Posterior vena cava (tissue), 2 donors: ENCODE measurements at places on chromosomes 5 and 9. TPM values are rescaled to one million over a fixed set of nuclear protein-coding genes. Genes with fewer than 3 reads are reported as not detected.

- no peak for DNase-seq
These were observed 318.4 kb upstream of the SEMA6A start for GRCh38 chr5:116892993-116893392.

The RAI14 gene
- total RNA-seq, result 160 TPM

The IFNE gene
- not detected for total RNA-seq

The CENPK gene
- total RNA-seq, result 1.6 TPM

DNA sequence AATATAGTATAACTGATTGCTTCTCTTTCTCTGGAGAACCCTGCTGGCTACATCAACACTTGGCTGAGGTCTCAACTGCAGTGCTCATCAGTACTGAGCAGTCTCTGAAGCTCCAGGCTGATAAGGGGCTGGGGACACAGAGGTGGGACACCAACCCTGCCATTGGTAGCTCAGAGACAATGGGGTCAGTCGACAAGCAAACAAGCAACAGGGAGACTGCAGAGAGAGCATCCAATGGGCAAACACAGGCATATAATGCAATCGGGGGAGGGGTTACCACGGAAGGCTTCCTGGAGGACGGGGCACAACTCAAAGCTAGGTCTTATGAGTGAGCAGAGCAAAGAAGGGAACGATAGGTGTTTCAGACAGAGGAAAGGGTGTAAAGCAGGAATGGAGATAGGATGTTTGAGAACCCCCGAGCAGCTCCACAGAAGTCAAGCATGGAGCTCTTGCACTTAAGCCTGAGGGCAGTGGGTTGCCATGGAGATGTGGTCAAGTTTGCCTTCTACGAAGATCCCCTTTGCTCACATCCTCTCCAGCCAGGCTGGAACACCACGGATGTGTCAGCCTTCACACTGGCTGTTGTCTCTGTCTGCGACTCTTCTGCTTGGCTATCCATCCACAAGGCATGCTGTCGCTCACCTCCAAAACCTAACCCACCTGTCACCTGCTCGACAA is 21.5 kb upstream of the AKNA start:
- DNase-seq, result no peak

GRCh38 chr9:98318834-98319478 is 63.5 kb upstream of the TBC1D2 start:
- DNase-seq, result no peak

The IPPK gene
- 6.6 TPM for total RNA-seq

The NUDT12 gene
- 10.1 TPM for total RNA-seq

GRCh38 chr9:114314256-114314867 is 8.5 kb upstream of the ORM1 start:
- peak; percentile 20 for DNase-seq

DNA sequence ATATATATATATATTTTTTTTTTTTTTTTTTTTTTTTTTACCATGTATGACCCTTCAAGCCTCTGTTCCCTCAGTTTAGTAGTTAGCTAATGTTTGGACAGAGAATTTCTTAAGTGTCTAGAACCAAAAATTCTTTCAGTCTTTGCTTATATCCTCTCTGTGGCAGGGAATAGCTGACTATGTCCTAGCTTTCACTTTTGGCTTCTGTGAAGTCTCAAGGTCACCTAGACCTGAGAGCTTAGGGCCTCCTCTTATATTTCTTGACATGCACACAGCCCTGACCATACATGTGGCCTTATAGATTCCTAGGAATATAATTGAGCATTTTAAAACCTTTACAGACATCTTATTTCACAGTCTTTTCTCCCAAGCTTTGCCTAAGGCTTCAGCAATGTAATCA is 930.8 kb upstream of the CDH9 start:
- DNase-seq, result no peak

The SHC3 gene
- total RNA-seq, result 6.4 TPM

The PCDHB7 gene
- total RNA-seq, result 2.6 TPM

DNA sequence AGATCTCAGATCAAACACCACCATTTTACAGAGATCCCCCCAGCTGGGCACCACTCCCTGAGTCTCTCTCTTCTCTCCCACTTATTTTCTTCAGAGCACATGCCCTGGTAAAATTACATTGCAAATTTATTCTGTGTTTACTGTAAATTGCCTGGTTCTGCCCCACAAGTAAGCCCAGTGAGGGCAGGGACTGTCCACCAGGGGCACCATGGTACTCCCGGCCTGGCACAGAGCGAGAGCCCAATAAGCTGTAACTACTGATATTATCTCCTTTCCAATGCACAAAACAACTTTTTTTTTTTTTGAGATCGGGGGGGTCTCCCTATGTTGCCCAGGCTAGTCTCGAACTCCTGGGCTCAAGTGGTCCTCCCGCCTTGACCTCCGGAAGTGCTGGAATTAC is 123.0 kb downstream of the PAX5 start:
- DNase-seq, result no peak

DNA sequence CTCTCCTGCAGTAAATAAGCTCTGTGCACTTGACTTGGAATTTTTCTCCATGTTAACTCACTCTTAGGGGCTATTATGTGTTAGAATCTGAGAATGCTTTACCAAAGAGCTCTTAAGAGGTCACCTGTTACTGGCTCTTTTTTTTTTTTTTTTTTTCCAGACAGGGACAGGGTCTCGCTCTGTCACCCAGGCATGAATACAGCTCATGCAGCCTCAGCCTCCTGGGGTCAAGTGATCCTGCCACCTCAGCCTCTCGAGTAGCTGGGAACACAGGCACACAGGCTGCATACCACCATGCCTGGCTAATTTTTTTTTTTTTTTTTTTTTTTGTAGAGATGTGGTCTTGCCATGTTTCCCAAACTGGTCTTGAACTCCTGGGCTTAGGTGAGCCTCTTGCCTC is 22.1 kb downstream of the HMGXB3 start:
- DNase-seq, result no peak

The SLIT3 gene
- 67.1 TPM for total RNA-seq
